ENCODE measurements at places on chromosomes 3 and 15.
A peak's percentile ranks its signal among the peaks of the same experiment; 100 is the strongest.

- DNase-seq: no peak
Observed at GRCh38 chr3:170499562-170500156, 81.0 kb downstream of the CLDN11 start.

DNA sequence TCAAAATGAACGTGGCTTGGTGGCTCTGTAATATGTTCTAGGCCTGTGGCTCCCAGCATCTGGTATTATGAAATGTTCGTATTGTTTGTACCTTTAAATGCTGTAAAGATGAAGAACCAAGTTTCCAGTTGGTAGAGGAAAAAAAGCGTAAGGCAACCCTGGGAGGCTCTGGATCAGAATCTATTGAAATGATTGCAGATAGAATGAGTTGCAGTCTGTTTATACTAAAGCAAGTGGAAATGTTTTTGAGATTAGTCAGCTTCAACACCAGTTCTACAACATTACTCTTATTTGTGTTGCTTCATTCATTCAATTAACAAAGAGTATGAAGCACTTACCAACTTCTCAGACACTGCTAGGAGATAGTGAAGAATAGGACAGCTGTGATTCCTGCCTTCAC lies 5.3 kb downstream of the ARL6IP5 start:
- DNase-seq: no peak

- DNase-seq: no peak
Observed at GRCh38 chr3:61683549-61684236, 122.3 kb downstream of the PTPRG start.

- no peak for DNase-seq
Observed at GRCh38 chr3:175208326-175208725, 349.2 kb downstream of the NAALADL2 start.

DNA sequence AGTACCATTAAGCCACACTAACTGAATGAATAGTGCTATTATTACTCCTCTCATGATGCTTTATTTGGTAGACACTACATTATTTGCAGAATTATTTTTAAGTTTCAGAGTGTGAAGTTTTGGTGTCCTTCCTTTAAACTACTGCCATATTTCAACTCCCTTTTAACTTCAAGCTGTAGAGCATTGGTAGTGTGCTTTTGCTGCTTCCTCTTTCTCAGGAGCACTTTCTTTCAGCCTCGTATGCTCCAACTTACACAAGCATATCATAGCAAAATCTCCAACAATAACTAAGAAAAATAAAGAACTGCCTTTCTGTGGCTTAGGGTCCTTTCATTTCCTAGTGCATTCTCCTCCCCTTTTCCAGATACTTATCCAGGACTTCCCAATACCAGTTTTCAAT lies 476.4 kb upstream of the AGTR1 start:
- DNase-seq: no peak

GRCh38 chr3:29759411-29760225 lies 478.7 kb downstream of the RBMS3 start:
- no peak for DNase-seq

GRCh38 chr15:63759752-63760151 lies 74.0 kb downstream of the HERC1 start:
- no peak for DNase-seq

DNA sequence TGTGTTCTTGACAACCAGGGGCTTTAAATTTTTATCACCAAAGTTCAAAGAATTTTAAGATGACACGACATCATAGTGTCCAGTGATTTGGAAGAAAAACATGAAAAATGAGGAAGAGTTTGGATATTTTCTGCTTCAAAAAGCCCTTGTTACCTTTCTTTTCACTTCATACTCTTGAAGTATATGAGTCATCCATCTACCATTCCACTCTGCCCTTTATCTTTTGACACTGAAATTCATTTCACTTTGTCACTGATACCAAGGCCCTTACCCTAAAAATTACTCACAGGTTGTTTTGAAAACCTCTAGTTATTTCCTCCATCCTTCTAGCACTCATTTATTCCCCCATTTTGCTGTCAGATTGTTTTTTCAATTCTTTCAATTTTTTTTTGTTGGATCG lies 42.7 kb downstream of the OR5H15 start:
- no peak for DNase-seq

GRCh38 chr15:72200395-72201237 lies 3.0 kb upstream of the GRAMD2A start:
- no peak for DNase-seq

DNA sequence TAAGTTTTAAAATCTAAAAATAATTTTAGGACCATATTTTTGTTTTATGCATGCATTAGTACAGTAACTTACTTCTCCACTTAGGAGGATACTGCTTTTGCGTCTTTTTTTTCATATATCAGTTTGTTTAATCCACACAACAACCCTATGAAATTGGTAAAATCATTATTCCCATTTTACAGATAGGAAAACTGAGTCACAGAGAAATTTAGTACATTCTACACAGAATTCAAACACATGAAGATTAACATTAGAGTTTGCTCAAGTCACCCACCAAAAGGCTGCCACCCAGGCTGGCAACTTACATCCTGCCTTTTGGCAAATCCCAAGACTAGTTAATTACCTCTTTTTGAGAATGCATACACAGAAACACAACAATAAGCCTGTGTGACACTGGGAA lies 28.7 kb downstream of the TNIK start:
- DNase-seq: no peak

GRCh38 chr3:123562547-123562946 lies 22.3 kb downstream of the HACD2 start:
- DNase-seq: no peak

GRCh38 chr3:112888381-112889085 lies 41.9 kb upstream of the CD200R1L start:
- no peak for DNase-seq

- DNase-seq: peak; percentile 28
Observed at GRCh38 chr15:51227940-51228732, 110.3 kb downstream of the CYP19A1 start.

DNA sequence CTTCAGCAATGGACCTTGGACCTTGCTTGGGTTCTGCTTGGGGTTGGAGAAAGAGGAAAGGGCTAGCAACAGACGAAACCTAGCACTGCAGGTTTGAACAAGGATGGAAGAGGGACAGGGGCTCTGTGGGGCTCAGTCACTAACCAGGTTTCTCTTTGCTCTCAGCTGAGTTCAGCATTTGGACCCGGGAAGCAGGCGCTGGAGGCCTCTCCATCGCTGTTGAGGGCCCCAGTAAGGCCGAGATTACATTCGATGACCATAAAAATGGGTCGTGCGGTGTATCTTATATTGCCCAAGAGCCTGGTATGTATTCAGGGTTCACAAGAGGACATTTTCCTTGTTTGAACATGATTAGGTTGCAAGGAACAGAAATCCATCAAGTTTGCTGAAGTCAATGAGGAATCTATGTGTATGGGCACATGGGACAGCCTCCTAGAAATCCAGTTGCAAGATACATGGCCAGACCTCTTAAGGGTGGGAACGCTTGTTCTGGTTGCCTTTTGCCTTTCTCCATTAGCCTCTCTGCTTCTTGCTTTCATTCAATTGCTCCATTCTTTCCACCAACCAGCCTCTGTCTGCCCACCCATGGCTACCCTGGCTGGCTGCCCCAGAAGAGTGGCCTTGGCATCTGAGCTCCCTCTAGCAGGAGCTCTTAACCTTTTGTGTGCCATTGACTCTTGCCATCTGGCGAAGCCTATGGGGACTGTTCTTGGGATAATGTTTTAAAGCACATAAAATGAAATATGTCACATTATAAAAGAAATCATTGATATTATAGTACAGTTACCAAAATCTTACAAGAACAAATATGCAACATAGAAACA lies 55.9 kb downstream of the DNASE1L3 start:
- DNase-seq: no peak

DNA sequence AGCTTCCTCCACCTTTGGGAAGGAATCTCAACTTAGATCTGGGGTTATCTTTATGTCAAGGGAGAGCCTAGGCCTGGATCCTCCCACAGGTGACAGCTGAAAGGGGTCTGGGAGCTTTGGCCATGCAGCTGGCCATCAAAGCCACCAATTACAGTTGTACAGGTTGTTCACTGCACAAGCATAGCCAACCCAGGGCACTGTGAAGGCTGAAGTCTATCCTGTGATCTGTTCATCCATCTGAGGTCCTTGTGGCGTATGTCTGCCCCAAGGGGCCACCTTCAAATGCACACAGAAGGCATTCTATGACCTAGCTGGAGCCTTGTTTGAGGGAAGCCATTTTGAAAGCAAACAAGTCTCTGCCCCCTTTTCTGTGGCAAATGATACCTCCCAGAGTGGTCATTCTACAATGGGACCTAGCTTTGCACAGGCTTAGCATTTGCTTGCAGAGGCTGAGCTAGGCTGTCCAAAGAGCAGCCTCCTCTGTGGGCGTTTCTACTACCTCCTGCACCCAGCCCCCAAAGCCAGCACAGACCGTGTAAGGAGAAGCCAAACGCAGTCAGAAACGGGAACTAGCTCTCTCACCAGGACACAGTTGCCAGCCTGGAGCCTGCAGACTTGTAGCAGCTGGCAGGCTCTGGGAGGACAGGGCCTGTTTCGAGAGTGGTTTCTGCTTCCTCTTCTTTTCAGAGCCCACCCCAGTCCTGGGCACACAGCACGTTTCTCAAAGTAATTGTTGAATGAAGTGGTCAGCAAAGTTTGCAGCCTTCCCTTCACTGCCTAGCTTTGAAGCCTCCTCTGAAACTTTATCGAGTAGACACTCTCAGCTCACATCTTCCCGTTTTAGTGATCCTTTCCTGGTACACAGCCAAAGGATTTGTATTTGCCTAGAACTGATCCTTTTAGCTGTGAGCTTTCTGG lies 157.3 kb upstream of the SMAD3 start:
- DNase-seq: no peak

- peak; percentile 83 for DNase-seq
Observed at GRCh38 chr3:71305231-71306206, 278.0 kb downstream of the FOXP1 start.

DNA sequence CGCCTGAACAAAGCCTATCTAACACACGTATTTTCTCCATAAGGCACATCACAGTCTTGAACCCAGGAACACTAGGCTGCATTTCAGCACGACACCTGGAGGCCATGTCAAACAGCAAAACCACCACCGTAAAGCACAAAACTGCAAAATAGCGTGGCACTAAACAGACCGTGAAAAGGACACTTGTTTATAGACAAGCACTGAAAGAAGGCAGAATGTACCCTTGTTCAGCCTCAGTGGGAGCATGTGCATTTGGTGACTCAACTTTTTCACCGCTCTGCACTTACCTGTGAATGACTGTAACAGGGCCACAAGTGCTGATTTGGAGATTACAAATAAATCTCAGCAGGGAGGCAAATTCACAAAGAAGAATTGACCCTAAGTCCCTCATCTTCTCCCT lies 80.8 kb downstream of the ISG20 start:
- DNase-seq: no peak
